NCI-H1436 (cell line): ENCODE measurements at places on chromosomes 5 and 9.
A peak's percentile ranks its signal among the peaks of the same experiment; 100 is the strongest.

- DNase-seq: no peak
Measured at GRCh38 chr9:4168526-4168925, 131.3 kb downstream of the GLIS3 start.

GRCh38 chr5:106649031-106649430 is 1021.7 kb downstream of the EFNA5 start:
- no peak for DNase-seq

- DNase-seq: no peak
Measured at GRCh38 chr9:89422151-89422975, 75.5 kb downstream of the SEMA4D start.

DNA sequence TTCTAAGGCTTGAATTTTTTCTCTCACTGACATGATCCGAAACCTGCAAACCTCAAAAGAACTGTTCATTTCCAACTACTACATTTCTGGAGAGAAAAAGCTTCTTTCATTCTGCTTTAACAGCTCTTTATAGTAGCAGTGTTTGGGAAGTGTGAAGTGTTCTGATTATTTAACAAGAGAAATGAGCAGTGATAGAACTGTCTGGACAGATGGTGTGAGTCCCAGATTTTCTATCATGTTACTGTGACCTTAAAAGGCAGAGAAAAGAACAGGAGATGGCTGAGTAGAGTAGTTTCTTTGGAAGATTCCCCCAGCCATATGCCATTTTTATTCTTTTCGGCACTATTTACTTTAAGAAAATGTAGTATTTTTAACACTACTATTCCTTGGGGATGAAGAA is 41.3 kb upstream of the TAL2 start:
- no peak for DNase-seq

GRCh38 chr9:27675354-27675753 is 102.1 kb upstream of the C9orf72 start:
- DNase-seq: no peak

- no peak for DNase-seq
Measured at GRCh38 chr9:105178076-105178475, 66.4 kb upstream of the SLC44A1 start.

GRCh38 chr5:98933445-98934072 is 4.8 kb upstream of the CHD1 start:
- no peak for DNase-seq

DNA sequence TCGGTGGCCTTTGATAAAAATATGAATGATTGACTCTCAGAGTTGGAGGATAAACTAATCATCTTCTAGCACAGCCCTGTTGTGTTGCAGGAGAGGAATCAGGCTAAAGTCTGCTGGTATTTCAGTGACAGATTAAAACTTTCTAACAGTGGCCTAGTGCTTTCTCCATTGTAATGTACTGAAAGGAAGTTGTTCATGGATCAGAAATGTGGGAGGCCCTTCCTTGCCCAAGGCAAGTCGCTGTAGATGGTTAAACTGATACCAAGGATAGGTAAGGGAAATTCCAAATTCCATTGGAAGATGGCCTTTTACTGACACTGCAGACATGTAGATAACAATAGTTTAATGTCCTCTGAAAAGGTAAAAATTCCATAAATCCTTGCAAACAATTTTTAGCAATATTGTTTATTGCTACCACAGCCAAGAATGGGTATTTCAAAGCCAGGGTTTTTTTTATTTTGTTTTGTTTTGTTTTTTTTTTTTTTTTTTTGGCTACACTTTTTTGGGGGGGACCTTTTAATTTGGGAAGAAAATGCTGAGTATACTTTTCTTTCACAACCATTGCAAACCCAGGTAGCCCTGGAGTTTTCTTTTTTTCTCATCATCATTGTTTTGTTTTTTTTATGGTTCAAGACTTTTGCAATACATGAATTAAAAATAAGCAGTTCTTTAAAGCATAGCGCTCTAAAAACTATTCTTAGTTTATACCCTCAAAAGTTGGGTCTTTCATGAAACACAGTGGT is 35.5 kb downstream of the WDR36 start:
- no peak for DNase-seq

- DNase-seq: no peak
Measured at GRCh38 chr9:77092536-77092935, 73.1 kb downstream of the FOXB2 start.

DNA sequence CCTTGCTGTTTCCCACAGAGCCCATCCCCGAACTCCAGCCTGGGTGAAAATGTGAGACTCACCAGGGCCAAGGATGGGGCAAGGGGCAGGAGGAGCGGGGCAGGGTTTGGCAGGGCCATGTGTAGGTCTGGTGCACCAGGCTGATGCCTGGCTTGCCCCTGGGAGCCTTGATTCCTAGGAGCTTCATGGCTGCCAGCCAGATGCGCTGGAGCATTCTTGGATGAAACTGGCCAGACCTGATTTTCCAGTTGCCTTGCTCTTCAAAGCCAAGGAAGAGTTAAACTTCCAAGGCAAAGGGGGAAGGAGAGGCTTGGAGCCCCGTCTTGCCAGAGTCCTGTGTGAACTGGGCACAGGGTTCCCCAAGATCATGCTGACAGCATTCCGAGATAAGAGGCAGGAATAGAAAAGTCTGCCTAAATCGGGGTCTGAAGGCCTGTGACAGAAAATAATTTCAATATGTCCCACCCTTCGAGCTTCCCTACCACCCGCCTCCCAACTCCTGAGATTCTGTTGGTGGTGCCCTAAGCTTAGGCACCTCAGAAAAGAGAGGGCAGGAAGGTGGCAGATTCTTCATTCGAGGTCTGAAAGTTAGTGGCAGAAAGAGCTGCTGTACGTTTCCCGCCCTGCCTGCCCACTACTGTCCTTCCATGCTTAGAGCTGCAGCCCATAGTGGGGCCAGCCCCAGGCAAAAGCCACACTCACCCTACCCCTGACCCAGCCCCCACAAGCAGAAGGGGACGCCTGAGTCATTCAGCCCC is 20.4 kb downstream of the FAT2 start:
- no peak for DNase-seq

GRCh38 chr5:128757196-128757959 is 207.9 kb upstream of the SLC27A6 start:
- no peak for DNase-seq

DNA sequence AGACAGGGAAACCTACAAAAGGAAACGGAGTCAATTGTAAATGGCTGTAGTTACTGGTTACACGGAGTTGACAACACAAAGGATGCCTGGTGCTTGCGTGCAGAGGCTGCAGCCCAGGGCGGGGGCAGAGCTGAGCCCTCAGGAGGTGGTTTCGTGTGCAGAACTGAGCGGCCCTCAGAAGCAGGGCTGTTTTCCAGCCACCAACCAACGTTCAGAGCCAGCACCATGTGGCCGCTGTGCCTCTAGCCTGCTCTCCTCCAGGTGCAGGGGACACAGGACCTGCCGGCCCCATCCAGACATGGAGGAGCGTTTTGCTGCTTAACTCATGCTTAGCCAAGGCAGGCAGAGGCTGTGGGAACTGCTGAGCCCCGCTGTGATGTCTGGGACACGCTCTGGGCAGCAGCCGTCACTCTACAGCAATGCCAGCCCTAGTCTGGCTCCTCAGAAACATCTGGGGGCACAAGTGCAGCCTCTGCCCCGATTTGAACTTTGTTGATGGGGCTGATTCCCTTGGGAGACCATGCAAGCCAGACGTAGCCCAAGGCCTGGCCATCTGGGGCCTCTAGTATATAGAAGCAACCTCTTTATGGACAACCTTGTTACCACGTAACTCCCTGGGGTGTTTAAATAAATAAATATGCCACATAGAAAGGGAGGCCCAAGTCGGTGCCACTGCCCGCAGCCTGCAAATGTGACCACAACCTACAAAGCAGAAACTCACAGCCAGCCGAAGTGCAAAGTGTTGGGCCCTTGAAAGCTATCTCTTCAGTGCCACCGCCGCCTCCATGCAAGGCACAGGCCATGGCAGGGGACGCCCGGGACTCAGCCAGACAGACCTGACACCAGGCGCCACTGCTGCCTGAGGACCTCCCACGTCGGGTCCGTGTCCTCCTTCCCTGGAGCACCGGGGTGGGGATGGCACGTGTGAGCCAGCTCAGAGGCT is 42.1 kb downstream of the NKD2 start:
- DNase-seq: no peak

- DNase-seq: no peak
Measured at GRCh38 chr9:89417832-89418473, 80.0 kb downstream of the SEMA4D start.

DNA sequence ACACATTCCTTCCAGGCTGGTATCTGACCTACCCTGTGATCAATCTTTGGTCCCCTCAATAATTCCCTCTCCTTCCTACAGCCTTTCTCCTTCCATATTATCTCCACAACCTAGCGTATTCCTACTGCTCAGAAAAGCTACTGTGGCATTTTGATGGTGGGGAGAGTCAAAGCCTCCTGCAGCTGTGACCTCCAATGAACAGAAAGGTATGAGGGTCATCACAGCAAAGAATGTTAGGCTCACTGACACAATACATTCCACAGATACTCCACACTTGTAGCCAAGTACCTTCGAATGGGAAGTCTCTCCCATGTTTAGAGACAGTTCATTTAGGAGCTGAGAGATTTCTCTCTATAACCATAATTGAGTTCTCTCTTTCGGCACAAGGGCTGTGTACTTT is 5.9 kb downstream of the FBN2 start:
- DNase-seq: no peak

DNA sequence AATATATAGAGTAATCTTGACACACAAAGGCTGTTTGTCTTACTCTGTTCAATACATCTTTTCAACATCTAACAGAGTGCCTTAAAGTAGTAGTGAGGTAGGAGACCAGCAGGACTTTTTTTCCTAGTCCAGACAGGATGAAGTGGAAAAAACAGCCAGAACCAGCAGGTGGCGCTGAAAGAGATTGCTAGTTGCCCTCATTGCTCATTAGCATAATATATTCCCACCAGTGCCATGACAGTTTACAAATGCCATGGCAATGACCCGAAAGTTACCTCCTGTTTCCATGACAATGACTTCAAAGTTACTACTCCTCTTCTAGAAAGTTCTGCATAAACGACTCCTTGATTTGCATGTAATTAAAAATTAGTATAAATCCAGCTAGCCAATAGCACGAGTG is 387.4 kb downstream of the ACTL7B start:
- peak; percentile 10 for DNase-seq

DNA sequence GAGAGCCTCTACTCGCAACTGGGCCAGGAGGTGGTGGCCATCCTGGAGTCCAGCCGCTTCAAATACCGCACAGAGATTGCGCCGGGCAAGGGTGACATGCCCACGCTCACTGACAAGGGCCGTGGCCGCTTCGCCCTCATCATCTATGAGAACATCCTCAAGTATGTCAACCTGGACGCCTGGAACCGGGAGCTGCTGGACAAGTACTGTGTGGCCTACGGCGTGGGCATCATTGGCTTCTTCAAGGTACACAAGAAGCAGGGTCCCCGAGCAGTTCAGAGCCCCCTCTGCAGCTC is 13.5 kb downstream of the NDST1 start:
- no peak for DNase-seq

DNA sequence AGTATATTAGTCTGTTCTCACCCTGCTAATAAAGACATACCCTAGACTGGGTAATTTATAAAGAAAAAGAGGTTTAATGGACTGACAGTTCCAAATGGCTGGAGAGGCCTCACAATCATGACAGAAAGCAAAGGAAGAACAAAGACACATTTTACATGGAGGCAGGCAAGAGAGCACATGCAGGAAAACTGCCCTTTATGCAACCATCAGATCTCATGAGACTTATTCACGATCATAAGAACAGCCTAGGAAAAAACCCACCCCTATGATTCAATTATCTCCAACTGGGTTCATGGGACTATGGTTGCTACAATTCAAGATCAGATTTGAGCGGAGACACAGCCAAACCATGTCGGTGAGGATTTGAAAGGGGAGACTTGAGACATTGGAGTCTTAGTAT is 252.8 kb upstream of the PPP1R2B start:
- no peak for DNase-seq

- DNase-seq: no peak
Measured at GRCh38 chr9:89802781-89803355, 198.1 kb downstream of the GADD45G start.

- DNase-seq: no peak
Measured at GRCh38 chr9:106588626-106589025, 274.3 kb upstream of the ZNF462 start.

DNA sequence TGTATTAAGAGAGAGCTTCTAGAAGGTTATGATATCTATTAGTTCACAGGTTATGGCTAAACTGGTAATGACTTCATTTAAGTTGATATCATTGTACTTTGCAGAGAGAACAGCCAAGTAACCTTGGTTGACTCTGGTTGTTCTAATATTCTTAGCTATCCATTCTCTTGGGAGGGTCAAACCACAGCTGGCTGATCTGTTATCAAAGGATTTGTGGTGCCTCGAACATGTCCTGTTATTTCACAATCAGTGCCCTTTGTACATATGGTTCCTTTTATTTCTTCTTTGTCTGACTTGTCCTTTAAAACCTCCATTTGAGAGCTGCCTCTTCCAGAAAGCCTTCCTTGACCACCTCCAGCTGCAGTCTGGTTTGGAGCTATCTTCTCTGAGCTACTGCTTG is 61.7 kb downstream of the PDE8B start:
- DNase-seq: no peak

GRCh38 chr5:77423022-77423750 is 68.9 kb downstream of the WDR41 start:
- no peak for DNase-seq

GRCh38 chr5:131423056-131423455 is 159.2 kb downstream of the CDC42SE2 start:
- DNase-seq: peak; percentile 4

GRCh38 chr9:127565231-127565630 is 46.8 kb upstream of the STXBP1 start:
- DNase-seq: no peak

DNA sequence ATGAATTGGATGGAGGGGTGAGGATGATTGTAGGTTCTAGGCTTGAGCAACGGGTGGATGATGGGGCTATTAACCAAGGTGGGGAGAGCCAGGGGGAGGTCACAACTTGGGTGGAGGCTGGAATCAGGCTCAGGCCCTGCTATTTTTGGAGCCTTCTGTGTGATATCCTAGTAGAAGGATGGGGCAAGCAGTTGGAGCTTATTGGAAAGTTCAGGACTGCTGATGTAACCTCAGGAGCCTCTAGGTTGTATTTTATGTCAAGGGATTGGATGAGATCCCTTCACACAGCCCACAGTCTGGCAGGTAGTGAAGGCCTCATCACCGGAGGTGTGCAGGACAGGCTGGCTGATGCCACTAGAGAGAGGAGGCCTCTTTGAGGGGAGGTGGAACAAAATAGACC is 11.2 kb upstream of the RPS14 start:
- no peak for DNase-seq

- no peak for DNase-seq
Measured at GRCh38 chr5:8943301-8943700, 602.6 kb downstream of the SEMA5A start.

GRCh38 chr5:179585941-179586401 is 35.6 kb downstream of the RUFY1 start:
- DNase-seq: no peak

- no peak for DNase-seq
Measured at GRCh38 chr5:73896097-73896496, 270.1 kb downstream of the ARHGEF28 start.
